Osteocyte (in vitro differentiated cells): ENCODE measurements at places on chromosomes 1 and 21.

GRCh38 chr1:166489356-166489669 is 322.5 kb upstream of the FAM78B start:
- no peak for DNase-seq

GRCh38 chr1:64004451-64005025 is 198.9 kb upstream of the UBE2U start:
- no peak for DNase-seq

DNA sequence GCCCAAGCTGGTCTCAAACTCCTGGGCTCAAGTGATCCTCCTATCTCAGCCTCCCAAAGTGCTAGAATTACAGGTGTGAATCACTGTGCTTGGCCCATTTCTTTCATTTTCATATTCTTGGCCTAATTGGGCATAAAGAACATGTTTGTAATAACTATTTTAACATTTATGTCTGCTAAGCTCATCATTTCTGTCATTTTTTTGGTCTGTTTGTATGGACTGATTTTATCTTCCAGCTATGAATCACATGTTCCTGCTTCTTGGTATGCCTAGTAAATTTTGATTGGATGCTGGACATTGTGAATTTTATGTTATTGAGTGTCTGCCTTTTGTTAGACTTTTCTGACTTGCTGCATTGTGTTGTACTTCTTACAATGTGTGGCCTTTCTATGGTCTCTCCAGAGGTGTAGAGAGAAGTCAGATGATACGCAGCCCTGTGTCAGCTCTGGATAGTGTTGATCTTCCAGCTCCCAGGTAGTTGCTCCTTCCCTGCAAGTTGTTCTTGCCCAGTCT is 39.0 kb upstream of the PPM1J start:
- DNase-seq, result no peak

DNA sequence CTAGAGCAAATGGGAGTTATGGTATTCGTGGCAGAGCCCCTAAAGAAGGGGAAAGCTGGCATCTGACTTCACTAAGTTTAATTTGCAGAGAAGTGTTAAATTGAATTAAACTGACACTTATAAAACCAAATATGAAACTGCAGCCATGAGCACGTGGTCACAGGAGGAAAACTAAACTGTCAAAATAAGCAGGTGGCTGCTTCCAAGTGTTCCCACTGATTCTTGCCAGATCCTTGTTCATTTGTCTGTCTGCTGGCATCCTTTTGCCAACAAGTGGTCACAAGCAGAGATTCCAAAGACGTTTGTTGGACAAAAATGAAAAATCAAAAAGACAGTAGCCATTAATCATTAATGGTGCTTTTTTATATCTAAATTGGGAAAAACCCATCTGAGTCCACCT is 6.5 kb upstream of the CELA2B start:
- no peak for DNase-seq
